ENCODE measurements at places on chromosomes 4 and X. TPM values are rescaled to one million over a fixed set of nuclear protein-coding genes. Genes with fewer than 3 reads are reported as not detected.

The LDB2 gene
- total RNA-seq, result 441 TPM

The CCDC158 gene
- not detected for total RNA-seq

The SYTL4 gene
- total RNA-seq, result 14.2 TPM

The ZNF518B gene
- total RNA-seq, result 27.7 TPM

The PRPS1 gene
- 25.8 TPM for total RNA-seq

The FOXR2 gene
- total RNA-seq, result not detected

The GDPD2 gene
- not detected for total RNA-seq

The COL4A5 gene
- total RNA-seq, result 85.2 TPM

The RRH gene
- 0.09 TPM for total RNA-seq

The SOWAHD gene
- not detected for total RNA-seq

The PNCK gene
- 0.09 TPM for total RNA-seq

The CXXC4 gene
- total RNA-seq, result under 0.01 TPM

The HTRA3 gene
- total RNA-seq, result 0.72 TPM

The PRKG2 gene
- total RNA-seq, result 0.09 TPM

The F8A2 gene
- not detected for total RNA-seq

The FAM47A gene
- total RNA-seq, result not detected

The CPLX1 gene
- 0.47 TPM for total RNA-seq

The RPL34 gene
- 982 TPM for total RNA-seq

The ZNF732 gene
- total RNA-seq, result 0.18 TPM

The VEGFC gene
- total RNA-seq, result 14.3 TPM

The LNX1 gene
- 1.0 TPM for total RNA-seq

The GLRA3 gene
- not detected for total RNA-seq

The GPRASP3 gene
- 8.5 TPM for total RNA-seq

The CYSLTR1 gene
- not detected for total RNA-seq

The NEXMIF gene
- not detected for total RNA-seq

The HTN3 gene
- total RNA-seq, result not detected

The TMEM255A gene
- total RNA-seq, result under 0.01 TPM

The ZFP92 gene
- 0.90 TPM for total RNA-seq

The CNKSR2 gene
- not detected for total RNA-seq

The CPZ gene
- total RNA-seq, result not detected

The NPFFR2 gene
- 0.66 TPM for total RNA-seq

The ARHGAP6 gene
- total RNA-seq, result 0.47 TPM

The PABPC5 gene
- total RNA-seq, result 0.45 TPM

The RBM46 gene
- not detected for total RNA-seq

The GAGE12H gene
- not detected for total RNA-seq

The SH2D1A gene
- total RNA-seq, result not detected

The TMSB15A gene
- total RNA-seq, result 0.75 TPM

The CXCL8 gene
- total RNA-seq, result 130 TPM

The ITIH6 gene
- total RNA-seq, result not detected

The NAA11 gene
- not detected for total RNA-seq

The GPR119 gene
- not detected for total RNA-seq

The GPC3 gene
- not detected for total RNA-seq

The KLHL13 gene
- 3.1 TPM for total RNA-seq

The GLUD2 gene
- 1.2 TPM for total RNA-seq

The CD38 gene
- 0.09 TPM for total RNA-seq

The PCDH10 gene
- total RNA-seq, result 15.1 TPM

The TACR3 gene
- total RNA-seq, result not detected

The SLC6A14 gene
- total RNA-seq, result not detected

The HAUS7 gene
- 18.8 TPM for total RNA-seq

The MSX1 gene
- total RNA-seq, result 3.5 TPM

The BBS7 gene
- 14.7 TPM for total RNA-seq

The MAGIX gene
- total RNA-seq, result 1.0 TPM

All from endothelial cell of coronary artery (primary cell).